ENCODE measurements at places on chromosomes 7 and 10.

DNA sequence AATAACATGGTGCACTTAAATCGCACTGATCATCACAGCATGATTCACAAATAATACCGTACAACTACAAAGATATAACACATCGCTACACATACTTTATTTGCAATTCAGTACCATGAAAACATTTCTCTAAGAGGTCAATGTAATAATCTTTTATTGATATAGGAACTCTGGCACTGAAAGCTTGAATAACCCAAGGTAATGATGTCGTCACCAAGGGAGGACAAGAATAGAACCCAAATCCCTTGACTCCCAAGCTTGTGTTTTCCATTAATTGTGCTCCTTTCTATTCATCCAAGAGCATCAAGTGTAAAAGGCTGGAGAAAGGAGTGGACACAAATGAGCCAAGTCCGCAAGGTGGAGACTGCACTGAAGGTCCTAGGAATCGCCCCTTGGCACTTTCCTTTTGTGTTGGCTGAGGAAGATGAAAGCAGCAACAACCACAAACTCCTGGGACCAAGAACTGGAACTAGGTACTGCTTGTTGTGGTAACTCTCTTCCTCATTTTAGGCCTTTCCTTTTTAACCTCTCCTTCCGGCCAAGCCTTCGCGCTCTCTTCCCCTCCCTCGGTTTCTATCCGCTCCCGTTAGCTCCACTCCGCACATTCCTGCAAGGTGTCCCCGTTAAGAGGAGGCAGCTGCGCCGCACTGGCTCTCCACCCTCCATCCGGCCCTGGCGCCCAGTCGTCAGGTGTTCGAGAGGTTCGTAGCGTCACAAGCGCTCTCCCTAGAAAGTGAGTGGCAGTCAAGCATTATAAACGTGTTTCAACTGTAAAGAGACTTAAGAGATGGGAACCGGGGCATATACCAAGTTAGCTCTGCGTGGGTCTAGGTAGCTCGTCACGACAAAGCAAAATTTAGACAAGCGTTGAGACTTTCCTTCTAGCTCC, 1.0 kb upstream of the CBLL1 start:
- no peak for DNase-seq

DNA sequence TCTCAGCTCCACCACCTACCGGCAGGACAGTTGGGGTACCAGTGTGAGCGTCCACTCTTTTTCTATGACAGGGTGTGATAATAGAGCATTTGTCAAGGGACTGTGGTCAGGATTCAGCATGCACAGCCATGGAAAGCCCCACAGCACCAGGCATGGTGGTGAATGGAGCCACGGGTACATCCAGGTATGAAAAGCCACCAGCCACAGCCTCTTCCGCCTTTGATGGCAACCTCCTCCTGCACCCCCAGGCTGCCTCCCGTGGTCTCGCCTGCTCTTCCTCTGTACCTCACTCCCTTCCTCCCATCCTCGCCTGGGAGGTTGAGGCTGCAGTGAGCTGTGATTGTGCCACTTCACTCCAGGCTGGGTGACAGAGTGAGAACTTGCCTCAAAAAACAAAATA, 90.2 kb upstream of the CHST15 start:
- no peak for DNase-seq

- no peak for DNase-seq
These were observed 27.1 kb downstream of the ATXN7L1 start for GRCh38 chr7:105849122-105849855.

GRCh38 chr7:120774481-120774880, 83.5 kb downstream of the TSPAN12 start:
- DNase-seq = no peak

GRCh38 chr10:52488606-52489485, 174.8 kb downstream of the DKK1 start:
- DNase-seq = no peak

DNA sequence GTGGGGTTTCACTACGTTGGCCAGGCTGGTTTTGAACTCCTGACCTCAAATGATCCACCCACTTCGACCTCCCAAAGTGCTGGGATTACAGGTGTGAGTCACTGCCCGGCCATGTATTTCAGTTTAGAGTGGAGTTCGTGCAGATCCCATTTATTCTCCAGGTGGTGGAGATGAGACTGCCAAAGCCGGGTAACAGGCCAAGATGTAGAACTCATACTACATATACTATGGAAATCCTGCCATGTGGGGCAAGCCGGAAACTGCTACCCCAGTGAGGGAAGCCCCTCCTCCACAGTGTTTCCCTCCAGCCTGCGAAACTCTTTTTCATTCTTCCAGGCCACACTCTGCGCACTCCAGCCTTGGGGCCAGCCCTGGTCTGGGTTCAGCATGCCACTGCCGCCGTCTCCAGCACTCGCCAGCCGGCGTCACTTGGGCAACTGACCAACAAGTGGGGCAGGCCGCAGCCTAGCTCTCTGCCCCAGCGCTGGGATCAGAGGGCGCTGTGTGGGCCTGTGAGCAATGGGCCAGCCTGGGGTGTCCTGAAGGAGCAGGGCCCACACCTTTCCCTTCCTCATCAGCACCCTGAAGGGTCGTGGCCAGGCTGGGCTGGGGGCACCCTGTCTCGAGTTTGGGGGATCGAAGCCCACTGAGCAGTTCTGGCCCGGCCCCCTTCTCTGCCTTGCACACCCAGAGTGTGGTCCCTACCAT, 122.0 kb downstream of the TRRAP start:
- DNase-seq = no peak

GRCh38 chr10:9869205-9869604, 1148.5 kb upstream of the CELF2 start:
- DNase-seq = no peak
